Stimulated activated CD8-positive, alpha-beta memory T cell treated with anti-CD3 and anti-CD28 coated beads, Interleukin-7, amount 100 ng/mL, for 1 hour (primary cell): ENCODE measurements at places on chromosomes 7 and 10.

- DNase-seq, result no peak
Observed at GRCh38 chr7:76185187-76185896, 16.4 kb upstream of the SRRM3 start.

GRCh38 chr10:61900829-61901792, at the start of gene ARID5B:
Gene ARID5B (plus strand): TSS chr10:61901699. CDS start chr10:61901710, 11 bp downstream.
- DNase-seq, result no peak

- no peak for DNase-seq
Observed at GRCh38 chr10:31622978-31623377, 304.0 kb downstream of the ZEB1 start.

GRCh38 chr7:102306916-102307677, 20.4 kb downstream of the SH2B2 start:
- no peak for DNase-seq

DNA sequence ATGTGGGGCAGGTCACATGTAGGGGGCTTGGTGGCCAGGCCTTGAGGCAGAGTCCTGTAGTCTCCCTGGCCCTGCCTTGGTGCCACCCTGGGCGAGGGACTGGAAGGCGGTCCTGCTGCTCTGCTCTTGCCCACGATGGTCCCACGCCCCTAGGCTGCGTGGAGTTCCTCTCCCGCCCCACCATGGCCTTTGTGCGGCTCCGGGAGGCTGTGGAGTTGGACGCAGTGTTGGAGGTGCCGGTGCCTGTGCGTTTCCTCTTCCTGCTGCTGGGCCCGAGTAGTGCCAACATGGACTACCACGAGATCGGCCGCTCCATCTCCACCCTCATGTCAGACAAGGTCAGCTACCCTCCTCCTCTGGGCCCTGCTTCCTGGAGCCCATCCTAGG, 10.0 kb downstream of the FASTK start:
- no peak for DNase-seq

- no peak for DNase-seq
Observed at GRCh38 chr7:68146983-68147382, 1150.3 kb downstream of the TYW1 start.

GRCh38 chr7:138328215-138328614, 131.8 kb upstream of the TRIM24 start:
- no peak for DNase-seq

GRCh38 chr7:116552602-116553001, 27.8 kb downstream of the CAV1 start:
- no peak for DNase-seq

DNA sequence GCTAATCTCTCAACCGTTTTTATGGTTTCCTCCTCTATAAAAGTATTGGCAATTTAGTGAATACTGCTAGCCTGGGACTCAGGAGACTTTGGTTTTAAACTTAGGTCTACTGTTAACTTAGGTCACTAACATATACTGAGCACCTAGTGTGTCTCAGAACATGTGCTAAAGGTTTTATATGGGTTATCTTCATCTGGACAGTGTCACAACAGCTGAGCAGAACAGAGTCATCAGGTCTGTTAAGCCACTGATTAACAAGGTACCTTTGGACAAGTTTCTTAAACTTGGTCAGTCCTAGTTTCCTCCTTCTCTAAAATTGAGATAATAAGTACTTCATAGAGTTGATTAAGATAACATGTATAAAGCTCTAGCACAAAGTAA, 30.6 kb downstream of the NET1 start:
- DNase-seq, result no peak

- DNase-seq, result no peak
Observed at GRCh38 chr7:149625947-149626392, 128.4 kb upstream of the ZNF746 start.

- DNase-seq, result no peak
Observed at GRCh38 chr10:126127481-126128029, 231.2 kb downstream of the FANK1 start.

DNA sequence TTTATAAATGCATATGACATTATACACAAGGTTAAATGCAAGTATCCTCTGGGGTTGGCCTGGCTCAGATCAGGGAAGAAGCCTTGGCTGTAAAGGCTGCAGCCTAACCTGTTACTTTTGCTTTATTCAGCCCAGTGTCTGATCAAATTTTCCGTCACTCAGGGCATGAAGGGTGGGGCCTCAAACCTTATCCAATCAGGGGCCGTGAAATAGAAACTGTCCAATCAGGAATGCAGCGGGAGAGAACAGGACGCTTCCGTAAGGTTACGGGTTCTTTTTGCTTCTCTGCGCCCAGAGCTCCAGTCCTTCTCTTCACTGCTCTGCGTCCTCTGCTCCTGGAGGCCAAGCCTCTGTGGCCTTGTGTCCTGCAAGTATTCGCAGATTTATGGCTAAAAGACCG, at the start of gene ZNF716:
Gene ZNF716, plus strand, starts transcription at position 274 of the 400 bp plus-strand sequence. Its CDS starts 112 bp downstream, at position 386.
- no peak for DNase-seq

DNA sequence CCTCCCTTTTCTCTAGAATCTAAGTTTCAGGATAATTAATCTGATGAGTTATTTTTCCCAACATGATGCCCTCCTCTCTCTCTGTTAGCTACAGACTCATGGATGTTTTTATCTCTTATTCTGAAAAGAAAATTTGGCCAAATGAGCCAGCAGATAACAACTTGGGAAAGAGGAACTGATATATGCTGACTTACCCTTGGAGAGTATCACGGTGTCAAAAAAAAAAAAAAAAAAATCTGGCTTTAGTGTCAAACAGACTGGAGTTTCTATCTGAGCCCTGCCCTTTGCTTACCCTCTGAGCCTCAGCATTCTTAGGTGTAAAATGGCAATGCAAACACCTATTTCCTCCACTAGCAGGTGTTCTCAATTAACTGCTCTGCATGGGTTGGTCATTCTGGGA, 190.4 kb downstream of the AHR start:
- DNase-seq, result no peak

- no peak for DNase-seq
Observed at GRCh38 chr7:116598278-116598677, 73.4 kb downstream of the CAV1 start.

DNA sequence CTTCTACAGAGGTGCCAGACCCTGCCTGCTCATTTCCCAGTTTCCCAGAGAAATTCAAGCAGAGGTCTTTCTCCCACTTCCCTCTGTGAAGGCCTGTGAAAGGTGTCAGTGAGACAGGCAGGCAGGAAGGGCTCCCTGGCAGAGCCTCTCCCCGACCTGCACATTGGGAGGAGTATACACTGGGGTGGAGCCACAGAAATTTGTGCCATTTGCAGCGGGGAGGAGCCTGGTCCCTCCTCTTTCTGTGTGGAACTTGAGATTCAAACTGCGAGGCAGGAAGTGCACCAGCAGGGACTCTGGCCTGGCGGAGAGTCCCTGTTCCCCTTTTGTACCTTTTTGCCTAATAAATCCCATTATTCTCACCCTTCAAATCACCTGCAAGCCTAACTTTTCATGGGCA, 54.6 kb upstream of the OPN4 start:
- no peak for DNase-seq

DNA sequence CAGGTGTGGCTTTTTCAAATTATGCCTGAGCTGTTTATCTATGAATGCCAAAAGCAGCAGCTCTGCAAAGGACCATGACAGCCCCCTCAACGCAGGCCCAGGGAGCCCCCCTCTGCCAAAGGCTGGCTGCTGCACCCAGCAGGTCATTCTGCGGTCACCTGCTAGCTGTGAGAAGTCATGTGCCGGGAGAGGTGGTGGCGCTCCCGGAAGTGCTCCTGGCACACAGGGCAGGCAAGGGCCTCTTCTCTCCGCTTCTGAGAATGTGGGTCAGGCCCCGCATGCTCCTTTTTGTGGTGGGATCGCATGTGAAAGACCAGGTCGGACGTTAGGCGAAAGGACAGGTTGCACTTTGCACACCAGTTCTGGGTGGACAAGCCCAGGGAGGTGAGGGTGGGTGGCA, 16.4 kb downstream of the ZNF488 start:
- DNase-seq, result no peak

DNA sequence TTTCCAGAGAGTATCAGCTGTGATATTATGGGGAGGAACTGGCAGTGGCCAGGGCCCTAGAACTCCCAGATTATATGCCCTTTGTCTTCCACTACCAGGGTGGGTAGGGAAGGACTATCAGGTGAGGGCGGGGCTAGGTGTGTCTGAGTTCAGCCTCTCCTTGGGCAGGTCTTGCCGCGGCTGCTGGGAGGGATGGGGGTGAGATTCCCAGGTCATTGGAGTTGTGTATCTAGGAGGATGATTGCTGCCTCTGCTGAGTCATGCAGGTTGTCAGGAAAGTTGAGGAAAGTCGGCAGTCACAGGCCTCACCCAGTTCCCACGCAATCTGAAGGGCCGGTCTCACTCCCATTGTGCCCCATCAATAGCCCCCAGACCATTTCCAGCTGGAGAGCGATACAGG, 185.2 kb downstream of the DKK1 start:
- DNase-seq, result no peak

DNA sequence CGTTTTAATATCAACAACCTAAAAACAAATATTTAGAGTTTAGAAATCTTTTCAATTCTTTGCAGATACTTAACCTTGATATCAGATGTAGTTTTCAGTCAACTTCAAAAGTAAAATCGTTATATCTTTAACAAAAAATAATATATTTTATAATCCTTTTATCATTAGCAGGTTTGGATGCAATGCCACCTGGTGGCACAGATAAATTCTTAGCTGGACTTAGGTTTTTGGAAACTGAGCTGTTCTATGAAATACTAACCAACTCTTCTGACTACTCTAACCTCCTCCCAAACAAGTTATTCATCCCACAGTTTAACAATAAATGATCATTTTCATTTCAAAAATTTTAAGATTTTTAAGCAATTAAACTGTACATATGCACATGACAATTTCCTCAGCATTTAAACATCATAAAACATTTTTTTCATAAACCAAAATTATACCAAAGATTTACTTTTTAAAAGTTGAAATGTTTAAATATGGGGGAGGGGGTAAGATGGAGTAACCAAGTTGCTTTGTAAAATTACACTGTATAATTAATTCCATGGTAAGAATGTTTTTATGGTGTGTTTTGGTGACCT, 56.9 kb downstream of the HIBADH start:
- DNase-seq, result no peak

GRCh38 chr7:55569269-55569663, 3.0 kb downstream of the VOPP1 start:
- no peak for DNase-seq

- no peak for DNase-seq
Observed at GRCh38 chr10:35711615-35712411, 69.7 kb upstream of the FZD8 start.

DNA sequence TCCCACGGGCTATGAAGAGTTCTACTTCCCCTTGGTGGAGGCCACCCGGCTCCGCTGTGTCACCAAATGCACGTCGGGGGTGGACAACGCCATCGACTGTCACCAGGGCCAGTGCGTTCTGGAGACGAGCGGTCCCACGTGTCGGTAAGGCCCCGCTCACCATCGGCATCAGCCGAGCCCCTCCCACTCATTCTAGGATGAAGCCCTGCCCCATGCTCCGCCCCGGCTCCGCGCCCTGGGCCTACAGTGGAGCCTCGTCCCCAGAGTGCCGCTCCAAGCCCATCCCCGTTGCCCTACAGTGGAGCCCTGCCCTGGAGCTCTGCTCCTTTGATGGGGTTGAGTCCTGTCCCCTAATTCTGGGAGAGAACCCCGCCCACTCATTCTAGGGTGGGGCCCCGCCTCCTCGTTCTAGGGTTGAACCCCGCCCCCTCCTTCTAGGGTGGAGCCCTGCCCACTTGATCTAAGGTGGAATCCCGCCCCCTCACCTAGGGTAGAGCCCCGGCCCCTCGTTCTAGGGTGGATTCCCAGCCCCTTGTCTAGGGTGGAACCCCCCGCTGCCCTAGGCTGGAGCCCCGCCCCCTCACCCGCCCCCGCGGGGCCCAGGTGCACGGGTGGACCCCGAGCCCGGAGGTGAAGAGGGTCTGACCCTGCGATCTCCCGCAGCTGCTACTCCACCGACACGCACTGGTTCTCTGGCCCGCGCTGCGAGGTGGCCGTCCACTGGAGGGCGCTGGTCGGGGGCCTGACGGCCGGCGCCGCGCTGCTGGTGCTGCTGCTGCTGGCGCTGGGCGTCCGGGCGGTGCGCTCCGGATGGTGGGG, 3.4 kb upstream of the MUC12 start:
- DNase-seq, result peak; percentile 42

DNA sequence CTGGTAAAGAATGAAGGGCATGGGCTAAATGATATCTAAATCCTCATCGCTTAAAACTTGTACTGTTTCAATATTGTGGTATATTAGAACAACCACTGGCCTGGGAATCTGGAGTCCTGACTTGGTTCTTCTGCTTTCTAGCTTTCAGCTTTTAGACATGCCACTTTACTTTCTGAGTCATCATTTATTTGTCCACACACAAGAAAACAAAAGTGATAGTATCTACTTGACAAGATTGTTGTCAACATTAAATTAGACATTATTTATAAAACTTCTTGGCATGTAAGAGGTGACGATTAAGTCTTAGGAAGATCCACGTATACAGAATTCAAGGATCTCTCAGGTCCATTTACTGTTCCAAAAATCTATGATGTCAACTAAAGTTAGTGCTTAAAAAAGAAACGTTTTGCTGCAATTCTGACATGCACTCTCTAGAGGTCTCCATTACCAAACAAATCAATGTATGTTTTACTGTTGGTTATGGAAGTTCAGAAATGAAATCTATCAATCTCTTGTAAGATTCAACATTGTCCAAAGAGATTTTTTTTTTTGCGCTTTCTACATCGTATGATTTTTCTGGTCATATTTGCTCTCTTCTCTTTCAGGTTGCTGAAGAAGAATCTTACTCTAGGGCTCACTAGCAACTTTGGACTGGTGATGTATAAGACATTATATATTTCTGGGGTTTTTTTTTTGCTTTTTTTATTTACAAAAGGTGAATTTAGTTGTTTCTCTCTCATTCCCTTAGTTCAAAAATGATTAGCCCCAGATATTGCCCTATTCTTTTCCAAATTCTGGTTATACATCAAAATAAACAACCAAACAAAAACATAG, 53.6 kb upstream of the DYNC1I1 start:
- DNase-seq, result no peak

DNA sequence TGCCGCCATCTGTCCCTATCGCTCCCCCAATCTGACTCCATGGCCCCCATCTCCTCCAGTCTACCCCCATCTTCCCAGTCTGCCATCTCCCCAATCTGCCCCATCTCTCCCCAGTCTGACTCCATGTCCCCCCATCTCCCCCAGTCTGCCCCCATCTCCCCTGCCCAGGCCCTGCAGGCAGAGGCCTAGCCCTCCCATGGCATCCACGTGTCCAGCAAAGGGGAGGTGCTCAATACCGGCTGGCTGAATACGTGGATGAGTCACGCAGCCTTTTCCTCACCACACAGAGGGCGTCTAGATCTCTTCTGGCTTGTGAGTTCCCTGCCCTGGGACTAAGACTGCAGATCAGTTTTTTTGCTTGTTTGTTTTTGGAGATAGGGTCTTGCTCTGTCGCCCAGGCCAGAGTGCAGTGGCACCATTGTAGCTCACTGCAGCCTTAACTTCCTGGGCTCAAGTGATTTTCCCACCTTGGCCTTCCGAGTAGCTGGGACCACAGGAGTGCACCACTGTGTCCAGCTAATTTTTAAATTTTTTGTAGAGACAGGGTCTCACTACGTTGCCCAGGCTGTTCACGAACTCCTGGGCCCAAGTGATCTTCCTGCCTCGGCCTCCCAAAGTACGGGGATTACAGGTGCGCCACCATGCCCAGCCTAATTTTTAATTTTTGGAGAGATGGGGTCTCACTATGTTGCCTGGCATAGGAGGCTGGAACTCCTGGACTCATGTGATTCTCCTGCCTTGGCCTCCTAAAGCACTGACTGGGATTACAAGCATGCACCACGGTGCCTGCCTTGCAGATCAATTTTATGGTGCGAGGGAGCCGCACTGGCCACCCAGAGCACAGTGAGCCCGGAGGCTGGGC, 15.3 kb upstream of the GPR146 start:
- no peak for DNase-seq
